A172 (cell line): ENCODE measurements at places on chromosomes 5 and 9. TPM values are rescaled to one million over a fixed set of nuclear protein-coding genes. Genes with fewer than 3 reads are reported as not detected.

- no peak for DNase-seq
These were observed 75.9 kb downstream of the AUH start for GRCh38 chr9:91285729-91286353.

COL15A1 gene
- total RNA-seq: 0.09 and 0.12 TPM in 2 replicates

CCDC187 gene
- 0.05 and 0.07 TPM in 2 replicates for total RNA-seq

PITX1 gene
- total RNA-seq: 43.7 and 49.3 TPM in 2 replicates

DNA sequence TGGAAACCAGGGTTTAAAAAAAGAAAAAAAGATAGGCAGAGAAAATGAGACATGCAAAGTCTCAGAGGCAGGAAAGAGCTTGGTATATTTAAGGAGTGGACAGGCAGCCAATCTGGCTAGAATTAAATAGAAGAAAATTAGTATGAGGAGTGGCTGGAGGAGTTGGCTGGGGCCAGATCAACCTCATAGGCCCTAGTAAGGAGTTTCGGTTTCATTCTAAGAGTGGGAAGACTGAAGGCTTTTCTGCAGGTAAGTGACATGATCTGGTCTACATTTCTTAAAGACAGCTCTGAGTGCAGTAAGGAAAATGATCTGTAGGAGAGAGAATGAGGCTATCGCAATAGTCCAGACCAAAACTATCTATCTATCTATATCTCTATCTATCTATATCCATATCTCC is 27.5 kb downstream of the ADRB2 start:
- DNase-seq: no peak

DDX4 gene
- not detected in 2 replicates for total RNA-seq

ADAMTSL1 gene
- total RNA-seq: 5.3 and 11.4 TPM in 2 replicates

RASGEF1C gene
- 0.17 and 1.2 TPM in 2 replicates for total RNA-seq
